ENCODE measurements at places on chromosomes 3 and 15.

- DNase-seq: no peak
These were observed 43.0 kb upstream of the KY start for GRCh38 chr3:134693804-134694203.

DNA sequence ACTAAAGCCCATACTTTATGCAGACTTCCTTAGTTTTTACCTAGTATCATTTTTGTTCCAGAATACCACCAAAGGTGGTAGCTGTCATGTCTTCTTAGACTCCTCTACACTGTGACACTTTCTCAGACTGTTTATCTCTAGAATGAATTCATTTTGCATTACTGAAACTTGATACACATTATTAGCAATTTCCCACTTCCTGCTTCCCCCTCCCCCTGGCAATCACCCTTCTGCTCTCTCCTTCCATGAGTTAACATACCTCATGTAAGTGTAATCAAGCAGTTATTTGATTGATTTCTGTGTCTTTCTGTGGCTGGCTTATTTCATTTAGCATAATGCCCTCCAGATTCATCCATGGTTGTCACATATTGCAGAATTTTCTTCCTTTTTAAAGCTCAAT, 204.9 kb downstream of the STAG1 start:
- no peak for DNase-seq

GRCh38 chr3:188271226-188271914, 117.4 kb downstream of the LPP start:
- no peak for DNase-seq

DNA sequence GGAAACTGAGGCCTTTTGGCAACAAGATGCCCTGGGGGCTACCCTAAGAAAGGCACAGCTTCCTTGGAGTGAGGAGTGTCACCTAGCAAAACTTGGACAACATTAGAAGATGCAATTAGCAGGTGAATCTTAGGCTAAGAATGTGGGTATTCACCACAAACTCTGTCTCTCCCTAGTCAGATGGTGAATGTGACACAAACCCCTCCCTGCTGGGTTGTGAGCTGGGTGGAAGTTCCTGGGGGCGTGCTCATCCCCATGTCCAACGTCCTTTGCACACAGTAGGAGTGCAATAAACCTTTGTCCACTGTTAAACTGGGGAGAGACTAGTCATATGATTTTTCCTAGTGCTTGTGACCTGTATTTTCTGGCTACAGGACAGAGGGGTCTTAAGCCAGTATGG, 67.1 kb upstream of the SH3GL3 start:
- no peak for DNase-seq

GRCh38 chr15:89836267-89837133, 21.8 kb upstream of the ANPEP start:
- no peak for DNase-seq

- no peak for DNase-seq
These were observed 28.5 kb upstream of the APOD start for GRCh38 chr3:195612075-195612800.

- no peak for DNase-seq
These were observed 26.8 kb upstream of the ELP6 start for GRCh38 chr3:47540281-47540680.

- DNase-seq: no peak
These were observed 92.4 kb upstream of the TSC22D2 start for GRCh38 chr3:150315721-150316120.

- DNase-seq: no peak
These were observed 126.8 kb upstream of the NECTIN3 start for GRCh38 chr3:110944782-110945181.

GRCh38 chr3:143810166-143810952, 37.9 kb downstream of the SLC9A9 start:
- DNase-seq: no peak

GRCh38 chr3:13019243-13020095, 53.8 kb downstream of the IQSEC1 start:
- DNase-seq: no peak

DNA sequence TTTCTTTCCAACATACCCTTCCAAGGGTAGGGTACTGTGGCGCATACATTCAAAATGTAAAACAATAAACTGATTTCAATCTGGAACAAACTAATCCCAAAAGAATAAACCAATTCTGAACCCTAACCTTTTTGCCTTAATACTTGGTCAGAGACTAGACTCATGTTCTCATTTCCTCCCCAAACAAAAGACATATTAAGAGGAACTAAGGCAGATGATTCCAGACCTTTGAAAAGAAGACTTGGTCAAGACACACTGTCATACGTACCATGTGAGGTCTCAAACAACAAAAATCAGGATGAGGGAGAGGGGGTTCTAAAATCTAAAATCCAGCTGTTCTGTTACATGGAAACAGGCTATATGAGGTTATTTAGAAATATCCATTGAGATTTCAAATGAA, 102.1 kb downstream of the RFTN1 start:
- no peak for DNase-seq

DNA sequence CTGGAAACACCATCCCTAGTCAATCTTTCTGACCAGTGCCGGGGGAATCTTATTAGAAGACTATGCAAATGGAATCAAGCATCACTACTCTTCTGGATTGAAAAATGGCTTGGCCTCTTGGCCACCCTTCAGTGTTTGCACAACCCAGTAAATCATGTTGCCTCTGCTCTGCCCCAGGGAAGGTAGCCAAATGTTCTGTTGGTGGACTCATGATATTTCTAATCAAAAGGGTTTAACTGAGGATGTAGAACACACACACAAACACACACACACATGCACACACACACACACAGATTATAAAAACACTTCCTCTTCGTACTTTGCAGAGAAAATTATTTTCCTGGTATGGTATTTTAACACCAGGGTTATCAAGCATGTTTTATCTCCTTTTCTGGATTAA, 7.9 kb downstream of the RBP2 start:
- no peak for DNase-seq

GRCh38 chr3:66527246-66527645, 26.4 kb upstream of the LRIG1 start:
- no peak for DNase-seq

GRCh38 chr15:60784483-60785254, 305.7 kb upstream of the ICE2 start:
- no peak for DNase-seq

DNA sequence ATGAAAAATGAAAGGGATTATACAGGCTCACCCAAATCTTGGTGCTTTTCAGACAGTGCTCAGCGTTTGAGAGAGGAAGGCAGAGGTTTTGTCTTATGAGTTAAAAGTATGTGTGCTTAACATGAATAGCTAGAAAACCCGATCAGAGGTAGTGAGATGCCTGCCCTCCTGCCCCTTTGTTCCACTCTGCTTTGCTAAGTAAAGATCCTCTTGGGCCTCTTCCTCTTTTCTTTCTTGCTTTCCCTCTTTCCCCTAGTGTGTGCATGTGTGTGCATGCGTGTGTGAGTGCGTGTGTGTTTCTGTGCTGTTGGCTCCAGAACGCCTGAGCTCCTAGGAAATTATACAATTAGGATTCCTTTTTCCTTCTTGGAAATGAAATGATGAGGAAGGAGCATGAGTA, 261.3 kb upstream of the NR2E3 start:
- no peak for DNase-seq

GRCh38 chr3:101857301-101857741, 8.0 kb downstream of the NFKBIZ start:
- no peak for DNase-seq

- DNase-seq: no peak
These were observed 38.7 kb upstream of the SNRK start for GRCh38 chr3:43247561-43248184.

- no peak for DNase-seq
These were observed 11.7 kb downstream of the SLC25A36 start for GRCh38 chr3:140953028-140953960.

- DNase-seq: no peak
These were observed 81.0 kb downstream of the PLXNA1 start for GRCh38 chr3:127063916-127064315.

DNA sequence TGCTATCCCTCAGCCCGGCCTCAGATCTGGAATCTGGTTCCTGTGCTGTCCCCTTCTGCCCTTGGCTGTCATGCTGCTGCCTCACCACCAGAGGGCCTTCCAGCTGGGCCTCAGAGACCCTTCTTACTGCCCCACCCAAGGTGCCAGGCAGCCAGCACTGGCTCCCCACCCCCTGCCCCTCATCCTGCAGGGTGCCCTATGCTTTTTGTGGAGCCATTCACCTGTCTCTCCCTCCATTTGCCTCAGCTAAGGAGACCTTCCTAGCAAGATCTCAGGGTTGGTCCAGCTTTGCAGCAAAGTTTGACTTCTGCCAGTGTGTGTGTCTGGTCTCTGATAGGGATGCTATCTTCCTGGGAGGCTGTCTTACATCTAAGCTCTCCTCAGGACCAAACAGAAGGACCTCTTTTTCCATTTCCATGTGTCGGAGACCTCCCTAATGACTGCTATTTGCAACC, 1.9 kb upstream of the VWA5B2 start:
- DNase-seq: peak; percentile 22

DNA sequence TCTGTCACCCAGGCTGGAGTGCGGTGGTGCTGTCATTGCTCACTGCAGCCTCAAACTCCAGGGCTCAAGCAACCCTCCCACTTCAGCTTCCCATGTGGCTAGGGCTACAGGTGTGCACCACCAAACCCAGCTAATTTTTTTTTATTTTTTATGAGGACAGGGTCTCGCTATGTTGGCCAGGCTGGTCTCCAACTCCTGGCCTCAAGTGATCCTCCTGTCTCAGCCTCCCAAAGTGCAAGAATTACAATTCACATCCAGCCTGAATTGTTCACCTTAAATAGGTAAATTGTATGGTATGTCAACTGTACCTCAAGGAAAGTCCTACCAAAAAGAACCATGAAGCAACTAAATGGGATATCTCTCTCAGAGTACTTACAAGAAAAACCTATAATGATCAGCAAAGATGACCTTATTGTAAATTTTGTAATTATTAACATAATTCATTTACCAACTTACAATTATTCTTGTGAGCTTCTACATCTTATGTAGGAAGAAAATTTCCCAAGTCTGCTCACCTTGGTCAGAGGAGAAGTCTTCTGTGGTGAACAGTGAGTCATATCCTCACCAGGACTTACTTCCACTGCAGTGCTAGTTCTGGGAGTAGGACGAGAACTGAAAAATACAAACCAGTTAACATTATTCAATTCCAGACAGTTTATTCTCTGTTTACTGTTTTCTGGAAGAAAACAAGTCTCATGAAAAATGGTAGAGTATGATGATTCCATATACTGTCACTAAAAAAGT, 54.4 kb downstream of the ULK4 start:
- no peak for DNase-seq

- DNase-seq: no peak
These were observed 17.4 kb upstream of the NOX5 start for GRCh38 chr15:68997050-68997449.

GRCh38 chr15:78715434-78715833, 74.4 kb upstream of the CHRNB4 start:
- DNase-seq: no peak

DNA sequence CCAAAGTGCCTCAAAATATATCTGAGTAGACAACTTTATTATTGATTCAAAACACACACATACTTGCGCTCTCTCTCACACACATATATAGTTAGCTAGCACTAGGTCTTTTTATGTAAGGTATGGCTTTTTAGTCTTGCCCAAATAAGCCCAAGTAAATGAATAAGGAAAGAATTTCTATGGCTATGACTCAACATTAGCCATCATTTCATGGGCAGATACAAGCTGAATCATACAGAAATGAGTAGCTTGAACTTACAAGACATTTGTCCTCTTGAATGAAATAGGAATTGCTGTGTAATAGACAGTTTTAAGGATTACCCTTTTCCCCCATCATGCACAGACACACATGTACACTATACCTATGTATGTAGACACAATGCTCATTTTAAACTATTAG, 4.9 kb downstream of the CADPS start:
- DNase-seq: no peak

GRCh38 chr3:160747422-160747821, 8.6 kb upstream of the PPM1L start:
- DNase-seq: no peak

- no peak for DNase-seq
These were observed 64.5 kb upstream of the CCR4 start for GRCh38 chr3:32886911-32887310.

DNA sequence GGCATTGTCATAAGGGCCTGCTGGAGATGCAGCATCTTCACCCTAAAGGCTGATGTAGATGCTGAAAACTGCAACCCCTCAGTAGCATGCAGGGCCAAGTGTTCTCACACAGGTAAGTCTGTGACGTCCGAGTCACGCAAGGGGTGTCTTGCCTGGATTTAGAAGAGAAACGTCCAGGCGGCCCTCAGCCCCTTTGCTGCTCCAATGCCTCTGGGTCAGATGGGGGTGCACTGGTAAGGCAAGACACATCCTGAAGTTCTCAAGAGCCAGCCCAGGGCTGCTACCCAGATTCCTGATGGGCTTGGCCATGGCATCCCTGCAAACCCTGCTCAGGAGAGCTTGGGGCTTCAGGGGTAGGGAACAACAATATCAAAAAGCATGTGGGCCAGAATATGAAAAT, 25.4 kb downstream of the ONECUT1 start:
- no peak for DNase-seq

GRCh38 chr3:73228959-73229358, 167.5 kb downstream of the EBLN2 start:
- DNase-seq: no peak

DNA sequence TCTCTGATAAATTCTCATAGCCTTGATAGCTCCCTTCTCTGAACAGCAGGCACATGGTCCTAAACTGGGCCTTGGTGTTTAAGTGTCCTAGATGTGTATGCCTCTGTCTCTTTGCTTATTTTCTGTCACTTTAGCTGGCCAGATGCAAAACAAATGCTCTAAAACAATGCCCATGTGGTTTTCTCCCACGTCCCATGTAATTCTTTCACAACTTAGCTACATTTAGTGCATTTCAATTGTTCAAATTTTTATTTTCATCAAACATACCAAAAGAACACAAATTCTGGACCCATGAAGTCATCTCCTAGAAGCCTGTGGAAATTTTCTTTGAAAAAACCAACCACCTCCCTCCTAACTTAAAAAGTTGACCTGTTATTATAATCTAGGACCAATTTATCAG, 491.3 kb upstream of the AGTR1 start:
- DNase-seq: no peak

Measured in stimulated activated CD4-positive, alpha-beta T cell treated with anti-CD3 and anti-CD28 coated beads, TNF-alpha, amount 100 ng/mL, for 4 hours (primary cell).